ENCODE measurements at places on chromosomes 5 and 9.
A peak's percentile ranks its signal among the peaks of the same experiment; 100 is the strongest.

GRCh38 chr5:150114102-150114641 lies 27.8 kb upstream of the CSF1R start:
- no peak for DNase-seq

- no peak for DNase-seq
Observed at GRCh38 chr5:107805824-107806223, 135.1 kb upstream of the EFNA5 start.

GRCh38 chr5:620152-620551 lies 8.0 kb downstream of the CEP72 start:
- peak; percentile 10 for DNase-seq

GRCh38 chr9:98706651-98707165 lies 2.0 kb downstream of the GABBR2 start:
- peak; percentile 35 for DNase-seq

DNA sequence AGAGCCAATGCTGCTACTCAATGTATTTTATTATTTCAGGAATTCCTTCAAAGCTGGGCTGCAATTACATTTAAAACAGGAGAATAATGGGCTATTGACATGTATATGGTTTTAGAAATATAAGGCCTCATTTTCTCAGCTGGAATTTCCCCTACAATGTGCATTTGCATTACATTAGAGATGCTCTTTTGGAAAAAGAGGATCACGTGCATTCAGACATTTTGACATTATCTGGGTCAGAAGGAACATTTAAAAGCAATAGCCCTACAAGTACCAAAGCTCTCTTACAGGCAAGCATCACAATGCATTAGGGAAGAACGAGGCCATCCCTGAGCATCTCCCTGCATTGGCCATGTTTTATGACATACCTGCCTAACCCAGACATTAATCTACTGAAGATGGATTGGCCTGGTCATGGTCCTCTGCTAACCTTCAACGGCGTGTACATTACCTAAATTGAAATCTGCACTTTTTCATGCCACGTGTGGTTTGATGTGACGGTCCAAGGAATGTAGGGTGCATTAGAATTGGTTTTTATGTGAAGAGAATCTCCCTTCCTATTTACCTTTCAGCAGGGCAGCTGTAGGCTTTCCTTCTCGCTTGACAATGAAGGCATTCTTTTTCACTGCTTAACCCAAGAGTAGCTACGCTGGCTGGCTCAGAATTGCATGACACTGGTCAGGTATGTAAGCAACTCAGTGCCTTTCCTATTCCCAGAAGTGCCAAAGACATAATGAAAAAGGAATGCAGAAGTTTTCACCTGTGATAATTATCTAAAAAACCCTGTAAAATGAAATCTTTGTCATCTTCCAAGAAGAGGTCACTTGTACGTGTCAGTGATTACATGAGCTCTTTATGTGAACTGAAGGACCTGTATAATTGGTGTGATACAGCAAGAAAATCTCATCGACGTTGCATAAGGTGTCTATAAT lies 212.3 kb upstream of the MPDZ start:
- DNase-seq = no peak

DNA sequence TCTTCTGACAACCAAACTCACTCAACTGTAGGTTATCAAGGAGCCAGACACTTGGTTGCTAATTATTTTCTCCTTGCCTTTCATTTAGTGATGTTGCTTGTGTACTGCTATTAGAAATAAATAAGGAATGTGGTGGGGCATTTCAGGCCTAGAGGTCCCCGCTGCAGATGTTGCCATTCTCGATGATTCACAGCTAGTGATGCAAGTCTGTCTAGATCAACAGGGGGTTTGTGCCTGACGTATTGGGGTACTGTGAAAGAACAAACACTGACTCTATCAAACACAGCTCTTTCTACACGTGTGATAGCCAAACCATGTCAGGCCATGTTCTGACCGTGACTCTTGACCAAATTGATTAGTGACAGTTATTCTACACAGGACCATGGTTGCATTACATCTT lies 144.7 kb downstream of the OSTF1 start:
- no peak for DNase-seq

GRCh38 chr5:113218200-113218599 lies 216.6 kb downstream of the TSSK1B start:
- DNase-seq = no peak

DNA sequence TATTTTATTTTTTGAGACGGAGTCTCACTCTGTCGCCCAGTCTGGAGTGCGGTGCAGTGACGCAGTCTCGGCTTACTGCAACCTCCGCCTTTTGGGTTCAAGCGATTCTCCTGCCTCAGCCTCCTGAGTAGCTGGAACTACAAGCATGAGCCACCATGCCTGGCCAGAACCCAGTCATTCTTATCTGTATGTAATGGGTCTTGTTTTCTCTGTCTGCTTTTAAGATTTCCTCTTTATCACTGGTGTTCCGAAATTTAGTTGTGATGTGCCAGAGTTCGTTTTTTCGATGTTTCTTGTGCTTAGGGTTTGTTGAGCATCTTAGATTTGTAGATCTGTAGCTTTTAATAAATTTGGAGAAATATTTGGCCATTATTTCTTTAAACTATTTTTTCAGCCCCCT lies 19.2 kb downstream of the SLC25A25 start:
- no peak for DNase-seq

DNA sequence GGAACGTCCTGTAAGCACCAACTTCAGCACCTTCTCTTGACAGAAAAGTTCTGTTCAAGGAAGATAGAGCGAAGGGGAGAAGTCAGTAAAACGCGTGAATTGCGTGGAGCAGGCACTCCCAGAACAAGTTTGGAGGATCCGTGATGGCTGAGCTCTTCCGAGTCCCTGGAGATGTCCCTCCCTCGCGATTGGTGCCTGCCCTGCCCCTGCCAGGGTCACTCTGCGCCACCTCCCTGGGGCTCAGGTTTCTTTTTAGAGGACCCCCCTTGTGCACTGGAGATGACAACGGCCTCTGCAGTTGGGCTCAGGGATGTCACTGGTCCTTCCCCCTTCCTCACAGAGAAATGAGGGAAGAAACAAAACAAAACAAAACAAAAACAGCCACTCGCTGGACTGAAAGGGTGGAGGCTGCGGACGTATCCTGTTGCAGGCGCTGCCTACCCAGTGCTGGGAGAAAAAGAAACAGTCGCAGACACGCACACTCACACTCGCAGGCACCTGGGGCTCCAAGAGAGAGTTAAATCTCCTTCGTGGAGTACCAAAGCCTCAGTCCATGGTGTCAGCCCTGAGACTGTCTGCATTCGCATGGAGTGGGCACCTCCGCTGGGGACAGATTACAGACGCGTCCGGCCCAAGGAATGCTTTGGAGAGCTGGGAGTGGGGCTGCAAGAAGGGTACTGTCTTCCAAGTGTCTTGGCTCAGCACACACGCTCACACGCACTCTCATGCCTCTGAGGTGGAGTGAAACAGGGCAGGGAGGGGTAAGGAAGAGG lies 512.7 kb downstream of the SLCO4C1 start:
- no peak for DNase-seq

DNA sequence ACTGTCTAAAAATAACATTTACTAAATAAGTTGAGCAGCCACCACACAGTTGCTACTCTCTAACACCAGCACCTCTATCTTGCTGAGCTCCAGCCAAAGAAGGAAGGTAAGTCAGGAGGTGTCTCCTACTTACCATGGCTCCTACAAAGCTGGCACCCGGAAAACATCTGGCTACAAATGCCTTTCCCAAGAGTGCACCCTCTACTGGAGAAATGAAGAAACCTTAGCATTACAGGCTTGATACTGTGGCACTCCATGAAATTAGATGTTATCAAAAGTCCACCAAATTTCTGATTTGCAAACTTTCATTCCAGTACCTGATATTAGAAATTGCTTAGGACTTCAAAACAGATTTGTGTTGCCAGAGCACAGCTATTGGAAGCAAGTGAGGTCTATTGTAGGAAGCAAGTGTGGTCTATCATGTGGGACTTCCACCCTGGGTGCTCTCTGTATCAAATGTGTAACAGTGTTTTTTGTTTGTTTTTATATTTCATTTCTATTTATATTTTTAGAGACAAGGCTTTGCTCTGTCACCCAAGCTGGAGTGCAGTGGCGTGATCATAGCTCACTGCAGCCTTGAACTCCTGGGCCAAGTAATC lies 25.7 kb upstream of the RFK start:
- DNase-seq = no peak

Data from natural killer cell treated with Interleukin-12 subunit alpha and Interleukin-12 subunit beta and Interleukin-15 and Interleukin-18, amount 100 ng/mL, for 72 hours (primary cell).